ENCODE measurements at places on chromosomes 16 and 17.

DNA sequence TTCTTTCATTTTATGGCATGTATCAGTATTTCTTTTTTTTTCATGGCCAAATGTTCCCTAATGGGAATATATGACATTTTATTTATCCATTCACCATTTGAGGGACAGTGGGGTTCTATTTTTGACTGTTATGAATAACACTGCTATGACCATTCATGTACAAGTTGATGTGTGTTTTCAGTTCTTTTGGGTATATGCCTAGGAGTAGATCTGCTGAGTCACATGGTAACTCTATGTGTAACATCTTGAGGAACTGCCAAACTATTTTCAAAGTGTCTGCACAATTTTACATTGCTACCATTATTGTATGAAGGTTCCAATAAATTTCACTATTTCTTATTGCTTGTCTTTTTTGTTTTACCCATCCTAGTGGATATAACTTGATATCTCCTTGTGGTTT lies 223.0 kb downstream of the TANC2 start:
- peak; percentile 24 for DNase-seq

- DNase-seq: no peak
Observed at GRCh38 chr17:16474012-16474725, 17.8 kb downstream of the LRRC75A start.

- DNase-seq: no peak
Observed at GRCh38 chr17:48310748-48311213, 119.2 kb downstream of the SKAP1 start.

DNA sequence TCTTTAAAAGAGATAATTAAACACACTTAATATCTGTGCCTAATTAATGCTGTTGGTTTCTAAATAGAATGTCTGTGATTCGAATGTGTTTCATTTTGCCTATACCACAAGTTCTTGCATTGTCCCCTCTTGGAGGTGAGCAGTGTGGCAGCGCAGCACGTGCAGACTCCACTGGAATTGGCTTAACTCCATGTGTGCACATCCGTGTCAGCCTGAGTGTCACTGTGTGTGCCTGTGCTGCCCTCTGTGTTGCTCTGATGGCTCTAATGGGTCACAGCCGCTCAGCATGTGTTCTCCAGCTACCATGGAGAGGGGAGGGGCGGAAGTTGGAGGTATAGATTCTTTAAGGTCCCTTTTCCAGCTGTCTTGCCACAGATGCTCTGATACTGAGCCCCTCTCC lies 226.6 kb downstream of the SPECC1 start:
- DNase-seq: no peak

GRCh38 chr17:21177854-21178600 lies 35.9 kb downstream of the TMEM11 start:
- DNase-seq: no peak

GRCh38 chr17:65243838-65244625 lies 106.9 kb downstream of the RGS9 start:
- DNase-seq: peak; percentile 59

GRCh38 chr16:20937736-20938135 lies 37.2 kb downstream of the LYRM1 start:
- no peak for DNase-seq

- no peak for DNase-seq
Observed at GRCh38 chr17:9798724-9799123, 7.3 kb upstream of the DHRS7C start.

DNA sequence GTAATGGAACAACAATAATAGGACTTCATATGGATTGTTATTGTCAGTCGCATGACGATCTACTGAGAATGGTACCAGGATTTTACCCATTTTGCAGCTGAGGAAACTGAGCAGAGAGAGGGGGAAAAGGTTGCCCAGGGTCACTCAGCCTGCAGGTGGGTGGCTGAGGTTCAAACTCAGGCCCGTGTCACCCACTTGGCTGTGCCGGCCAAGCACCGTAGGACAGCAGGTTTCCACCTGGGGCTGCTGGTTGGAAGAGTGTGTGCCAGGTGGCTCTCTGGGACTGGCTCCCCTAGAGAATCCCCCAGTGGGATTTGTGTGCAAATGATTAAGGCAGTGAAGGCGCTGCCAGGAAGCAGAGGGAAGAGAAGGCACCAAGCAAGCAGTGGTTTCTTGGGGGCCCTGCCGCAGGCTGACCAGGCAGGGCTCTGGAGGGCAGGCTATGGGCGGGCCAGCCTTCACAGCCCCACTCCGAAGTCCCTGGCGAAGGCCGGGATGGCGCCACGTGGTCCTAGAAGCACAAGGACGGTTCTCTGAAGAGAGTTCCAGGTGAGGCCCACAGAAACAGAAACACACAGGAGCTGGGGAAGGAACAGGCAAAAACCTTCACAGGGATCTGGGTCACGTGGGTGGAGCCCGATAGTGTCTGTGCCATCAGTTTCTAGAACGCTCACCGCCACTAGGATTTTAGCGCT lies 163.5 kb downstream of the IRF8 start:
- DNase-seq: no peak

DNA sequence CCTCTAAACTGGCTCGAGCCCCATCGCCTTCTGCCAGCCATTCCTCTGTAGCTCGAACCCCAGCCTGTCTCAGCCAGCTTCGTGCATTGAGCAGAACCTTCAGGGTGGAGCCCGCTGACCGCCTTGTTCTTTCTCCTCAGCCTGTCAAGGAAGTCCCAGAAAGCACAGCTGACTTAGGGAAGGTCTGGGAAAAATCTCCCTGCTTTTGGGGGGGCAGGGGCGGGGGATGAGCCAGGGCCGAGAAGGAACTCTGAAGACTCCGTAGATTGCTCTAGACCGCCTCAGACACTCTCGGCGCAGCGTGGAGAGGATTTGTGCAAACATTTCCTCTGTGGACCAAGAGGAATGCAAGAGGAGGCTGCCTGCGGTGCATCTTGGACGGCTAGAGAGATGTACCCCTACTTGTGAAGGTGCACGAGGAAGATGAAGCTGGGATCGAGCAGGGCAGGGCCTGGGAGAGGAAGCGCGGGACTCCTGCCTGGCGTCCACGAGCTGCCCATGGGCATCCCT lies at the start of gene GLP2R:
Gene GLP2R (plus strand): TSS at position 284 of the 510 bp plus-strand sequence. CDS start 140 bp downstream, at position 424.
- DNase-seq: no peak

- DNase-seq: no peak
Observed at GRCh38 chr17:59811209-59811608, 81.5 kb downstream of the TUBD1 start.

GRCh38 chr17:75411328-75412067 lies 6.0 kb upstream of the GRB2 start:
- DNase-seq: no peak

DNA sequence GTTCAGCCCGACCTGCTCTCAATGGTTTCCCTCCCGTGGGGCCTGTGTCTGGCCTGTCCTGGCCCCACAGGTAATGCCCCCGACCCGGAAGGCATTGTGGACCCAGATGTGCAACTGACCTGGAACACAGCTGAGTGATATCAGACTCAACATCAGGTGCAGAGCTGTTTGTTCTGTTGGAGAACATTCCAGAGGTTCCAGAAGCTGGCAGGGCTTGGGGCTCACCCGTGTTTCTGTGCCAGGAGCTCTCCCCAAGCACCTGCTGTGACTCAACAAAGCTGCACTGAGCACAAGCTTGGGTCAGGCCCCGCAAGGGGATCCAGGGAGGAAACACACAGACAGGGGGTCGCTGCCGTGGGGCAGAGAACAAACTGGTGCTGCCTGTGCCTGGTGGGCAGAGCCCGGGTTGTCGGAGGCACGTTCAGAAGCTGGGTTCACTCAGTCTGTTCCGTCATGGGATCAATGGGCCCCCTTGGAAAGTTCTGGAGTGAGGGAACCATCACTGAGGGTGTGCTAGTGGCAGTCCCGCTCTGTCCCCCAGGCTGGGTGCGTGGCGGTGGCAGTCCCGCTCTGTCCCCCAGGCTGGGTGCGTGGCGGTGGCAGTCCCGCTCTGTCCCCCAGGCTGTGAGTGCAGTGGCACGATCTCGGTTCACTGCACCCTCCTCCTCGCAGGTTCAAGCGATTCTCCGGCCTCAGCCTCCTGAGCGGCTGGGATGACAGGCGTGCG lies 22.1 kb downstream of the HS3ST6 start:
- DNase-seq: no peak

DNA sequence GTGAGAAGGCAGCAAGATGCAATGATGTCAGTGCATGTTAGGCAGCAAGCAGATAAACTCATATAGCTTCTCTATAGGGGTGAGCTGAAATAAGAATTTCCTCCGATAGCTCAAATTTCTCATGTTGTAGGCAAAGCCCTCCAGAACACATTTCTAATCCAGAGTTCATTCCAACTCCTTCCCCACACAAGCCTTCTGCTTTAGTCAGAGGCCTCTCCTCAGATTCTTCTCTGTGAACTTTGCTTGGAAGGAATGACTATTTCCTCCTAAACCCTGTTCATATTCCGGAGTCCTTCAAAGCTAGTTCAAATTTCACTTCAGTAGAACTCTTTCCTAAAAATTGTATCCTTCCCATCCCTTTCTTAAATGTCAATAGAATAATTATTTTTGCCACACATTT lies 144.8 kb downstream of the KCNJ2 start:
- DNase-seq: peak; percentile 39

GRCh38 chr16:72788269-72788809 lies 259.6 kb downstream of the ZFHX3 start:
- no peak for DNase-seq

GRCh38 chr17:72124438-72124775 lies 3.6 kb downstream of the SOX9 start:
- no peak for DNase-seq

- DNase-seq: no peak
Observed at GRCh38 chr17:79587945-79588344, 22.9 kb downstream of the RBFOX3 start.

GRCh38 chr17:50412188-50412732 lies 13.8 kb upstream of the ACSF2 start:
- DNase-seq: no peak

GRCh38 chr17:40122999-40123810 lies 1.4 kb downstream of the MSL1 start:
- DNase-seq: no peak

- no peak for DNase-seq
Observed at GRCh38 chr17:43324205-43324893, 74.4 kb upstream of the ARL4D start.

DNA sequence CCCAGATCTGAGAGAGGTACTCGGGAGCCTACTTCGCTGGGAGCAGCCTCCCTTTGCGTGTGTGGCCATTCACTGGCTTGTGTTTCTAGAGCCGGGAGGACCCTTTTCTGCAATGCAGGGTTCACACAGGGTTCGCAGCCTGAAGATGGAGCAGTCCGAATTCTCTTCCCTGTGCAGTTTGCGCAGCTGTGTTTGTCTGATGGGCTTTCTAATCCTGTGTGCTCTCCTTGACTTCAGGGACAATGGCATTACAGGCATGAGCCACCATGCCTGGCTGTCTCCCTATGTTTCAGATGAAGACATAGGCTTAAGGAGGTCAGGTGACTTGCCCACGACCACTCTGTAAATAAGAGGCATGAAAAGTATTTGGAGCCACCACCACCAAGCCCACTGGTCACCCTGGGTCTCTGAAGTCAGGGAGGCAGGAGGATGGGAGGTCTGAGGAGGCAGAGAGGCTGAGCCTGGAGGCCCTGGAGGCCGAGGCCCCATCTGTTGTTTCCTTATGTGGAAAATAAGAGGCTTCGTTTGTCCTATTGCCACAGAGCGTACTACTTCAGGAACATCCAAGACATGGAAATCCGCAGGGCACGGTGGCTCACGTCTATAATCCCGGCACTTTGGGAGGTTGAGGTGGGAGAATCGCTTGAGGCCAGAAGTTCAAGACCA lies 5.0 kb upstream of the STH start:
- DNase-seq: no peak

- no peak for DNase-seq
Observed at GRCh38 chr16:75916451-75916850, 190.2 kb upstream of the CPHXL start.

DNA sequence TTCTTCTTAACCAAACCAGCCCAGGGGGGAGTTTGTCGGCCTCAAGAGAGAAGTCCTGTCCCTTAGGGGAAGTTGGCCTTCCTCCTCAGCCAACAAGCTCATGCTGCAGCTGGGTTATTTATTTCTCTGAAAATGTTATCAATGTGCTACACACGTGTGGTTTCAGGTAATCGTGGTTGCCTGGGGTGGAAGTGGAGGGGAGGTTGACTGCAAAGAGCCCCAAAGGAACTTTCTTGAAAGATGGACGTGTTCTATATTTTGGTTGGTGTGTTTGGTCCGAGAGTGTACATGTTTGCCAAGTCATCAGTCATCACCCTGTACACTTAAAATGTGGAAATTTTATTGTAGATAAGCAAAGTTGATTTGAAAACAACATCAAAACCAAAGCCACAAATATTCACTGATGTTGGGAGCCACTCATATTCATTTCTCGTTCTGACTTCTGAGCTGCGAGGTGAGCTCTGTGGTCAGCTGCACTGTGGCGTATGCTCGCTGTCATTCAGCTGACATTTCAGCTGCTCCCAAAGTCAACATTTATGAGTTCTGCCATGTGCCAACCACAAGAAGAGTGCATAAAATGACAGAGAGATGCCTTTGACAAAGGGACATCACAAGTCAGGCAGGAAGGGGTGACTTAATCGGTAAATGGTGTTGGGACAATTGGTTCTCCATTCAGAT lies 26.5 kb upstream of the ADGRG1 start:
- no peak for DNase-seq
